ENCODE measurements at places on chromosomes 6 and 20.
A peak's percentile ranks its signal among the peaks of the same experiment; 100 is the strongest.

DNA sequence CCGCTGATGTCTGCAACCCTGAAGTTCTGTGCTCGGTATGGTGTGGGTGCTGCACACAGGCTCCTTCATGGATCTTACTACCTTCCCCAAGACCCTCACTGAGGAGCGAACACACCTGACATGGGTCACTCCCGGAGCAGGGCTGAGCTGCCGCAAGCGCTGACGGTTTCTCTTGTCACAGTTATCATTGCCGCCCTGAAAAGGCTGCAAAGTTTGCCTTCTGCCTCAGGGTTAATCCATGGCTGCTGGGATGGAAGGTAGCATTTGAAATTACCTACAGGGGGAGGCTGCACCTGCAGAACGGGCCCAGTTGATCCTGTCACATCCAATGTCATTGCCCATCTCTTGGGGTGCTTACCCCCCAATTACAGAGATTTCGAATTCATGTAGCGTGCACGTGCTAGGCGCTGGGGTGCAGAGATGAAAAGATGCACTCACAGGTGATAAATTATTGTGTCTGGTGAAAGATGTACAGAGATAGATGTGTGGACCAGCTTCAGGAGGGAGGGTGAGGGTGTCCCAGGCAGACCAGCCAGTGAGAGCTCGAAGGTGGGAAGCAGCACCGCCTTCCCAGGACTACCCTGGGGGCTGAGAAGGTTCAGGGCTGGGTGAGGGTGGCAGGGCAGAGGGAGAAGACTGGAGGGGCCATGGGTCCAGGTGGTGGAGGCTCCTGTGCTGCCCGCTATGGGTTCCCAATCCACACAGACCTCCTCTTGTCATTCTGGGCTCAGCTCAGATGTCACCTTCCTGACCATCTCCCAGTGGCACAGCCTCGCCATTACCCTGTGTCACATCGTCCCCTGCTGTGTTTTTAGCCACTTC, 120.1 kb downstream of the SYCP2 start:
- no peak for DNase-seq

DNA sequence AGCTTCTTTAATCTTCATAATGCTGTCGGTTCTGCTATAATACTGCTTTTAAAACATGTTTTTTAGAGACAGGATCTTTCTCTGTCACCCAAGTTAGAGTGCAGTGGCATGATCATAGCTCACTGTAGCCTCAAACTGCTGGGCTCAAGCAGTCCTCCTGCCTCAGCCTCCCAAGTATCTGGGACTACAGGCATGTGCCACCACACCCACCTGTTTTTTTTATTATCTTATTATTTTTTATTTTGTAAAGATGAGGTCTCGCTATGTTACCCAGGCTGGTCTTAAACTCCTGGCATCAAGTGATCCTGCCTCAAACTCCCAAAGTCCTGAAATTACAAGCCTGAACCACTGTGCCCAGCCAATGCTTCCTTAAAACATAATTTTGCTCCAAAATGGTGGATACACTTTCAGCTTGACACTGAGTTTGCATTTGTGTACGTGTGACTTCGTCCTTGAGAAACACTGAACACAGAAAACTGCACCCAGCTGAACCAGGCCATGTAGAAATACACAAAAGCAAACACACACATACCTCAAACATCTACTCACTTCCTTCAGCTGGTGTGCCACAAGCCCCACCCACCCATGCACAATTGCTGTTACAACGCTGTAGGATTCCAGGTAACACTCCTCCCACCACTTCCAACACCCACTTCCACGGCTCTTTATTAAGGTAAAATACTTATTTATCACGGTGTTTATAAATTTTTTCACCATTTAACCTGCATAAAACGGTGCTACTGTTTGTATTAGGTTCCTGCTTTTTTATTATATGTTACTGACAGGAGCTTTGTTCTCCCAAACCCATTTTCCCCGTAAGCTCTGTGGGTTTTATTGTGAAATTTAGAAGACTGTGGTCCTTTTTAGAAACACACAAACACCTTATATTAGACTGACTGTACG, 109.1 kb downstream of the TSHZ2 start:
- DNase-seq = no peak

DNA sequence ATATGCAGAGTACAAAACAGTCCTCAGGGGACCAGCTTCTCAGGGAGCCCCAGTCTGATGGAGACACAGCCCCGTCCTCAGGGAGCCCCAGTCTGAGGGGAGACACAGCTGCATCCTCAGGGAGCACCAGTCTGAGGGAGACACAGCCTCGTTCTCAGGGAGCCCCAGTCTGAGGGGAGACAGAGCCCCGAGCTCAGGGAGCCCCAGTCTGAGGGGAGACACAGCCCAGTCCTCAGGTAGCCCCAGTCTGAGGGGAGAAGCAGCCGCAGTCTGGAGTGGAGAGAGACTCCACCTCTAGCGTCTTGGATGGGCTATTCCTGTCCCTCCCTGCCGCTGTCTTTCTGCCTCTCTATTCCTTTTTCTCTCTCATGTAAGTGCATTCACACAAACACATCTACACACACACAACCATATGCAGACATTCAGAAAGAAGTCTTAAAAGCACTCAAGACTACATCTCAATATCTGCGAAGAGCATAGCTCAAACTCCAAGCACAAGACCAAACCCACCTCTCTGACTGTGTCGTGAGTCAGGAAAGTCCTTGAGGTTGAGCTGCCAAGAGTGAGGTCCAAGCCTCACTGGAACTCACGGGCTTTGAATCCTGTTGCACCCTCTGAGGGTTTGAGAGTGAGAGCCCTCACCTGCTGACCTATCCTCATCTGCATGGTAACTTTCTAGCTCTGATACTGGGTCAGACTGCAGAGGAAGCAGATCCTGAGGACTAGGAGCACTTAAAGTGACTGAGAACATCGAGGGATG, 53.1 kb upstream of the SAYSD1 start:
- DNase-seq = no peak

- no peak for DNase-seq
Observed at GRCh38 chr20:57930351-57930750, 220.5 kb upstream of the PMEPA1 start.

DNA sequence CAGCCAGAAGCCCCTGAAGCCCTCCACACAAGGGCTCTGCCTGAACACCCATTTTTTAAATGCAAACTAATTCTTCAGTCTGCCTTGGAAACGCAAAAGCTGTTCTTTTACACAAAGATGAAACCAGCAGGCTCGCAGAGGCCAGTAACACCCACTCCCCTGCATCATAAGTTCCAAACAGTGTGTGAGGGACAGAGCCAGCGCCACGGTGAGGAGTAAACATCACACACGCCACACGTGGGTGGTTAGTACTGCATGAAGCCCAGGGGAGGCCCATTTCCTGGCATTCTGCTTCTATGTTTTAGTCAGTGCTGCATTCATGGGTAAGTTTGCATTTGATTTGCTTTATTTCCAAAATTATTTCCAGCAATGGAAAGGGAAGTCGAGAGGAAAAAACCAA, 217.7 kb upstream of the RIN2 start:
- peak; percentile 11 for DNase-seq
